ENCODE measurements at places on chromosomes 5 and 9. TPM values are rescaled to one million over a fixed set of nuclear protein-coding genes. Genes with fewer than 3 reads are reported as not detected.

Gene SCGB3A2
- not detected for total RNA-seq

Gene FSTL4
- 0.09 TPM for total RNA-seq

Gene TAF11L5
- not detected for total RNA-seq

Gene SLC1A3
- total RNA-seq: under 0.01 TPM

Gene DYNC2I2
- total RNA-seq: 49.7 TPM

Gene LCN6
- total RNA-seq: 0.68 TPM

Data from dermis blood vessel endothelial cell (primary cell).